Suppressor macrophage treated with lipopolysaccharide for 1 hour (primary cell): ENCODE measurements at places on chromosomes 6 and 20.

GRCh38 chr6:41426438-41426851 lies 91.0 kb downstream of the NCR2 start:
- DNase-seq: no peak

DNA sequence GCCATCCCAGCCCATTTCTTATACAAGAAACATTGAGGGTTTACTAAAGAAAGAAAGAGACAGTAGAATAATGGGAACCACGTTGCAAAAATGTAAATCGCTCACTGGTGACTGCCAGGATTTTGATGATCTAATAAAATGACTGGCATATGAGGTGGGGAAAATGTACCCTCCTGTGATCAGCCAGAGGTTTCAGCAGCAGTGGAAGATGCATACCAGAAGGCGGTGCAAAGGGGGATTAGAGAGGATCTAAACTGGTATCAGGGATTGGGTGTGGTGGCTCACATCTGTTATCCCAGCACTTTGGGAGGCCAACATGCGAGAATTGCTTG lies 60.8 kb upstream of the DDR1 start:
- DNase-seq: peak; percentile 46

GRCh38 chr6:6586671-6587526 lies 1.6 kb upstream of the LY86 start:
- DNase-seq: no peak

- DNase-seq: no peak
Measured at GRCh38 chr6:170222498-170223471, 68.1 kb downstream of the DLL1 start.

GRCh38 chr6:53369051-53369450 lies 20.3 kb upstream of the ELOVL5 start:
- no peak for DNase-seq

GRCh38 chr6:142934599-142934998 lies 10.4 kb downstream of the HIVEP2 start:
- DNase-seq: no peak

GRCh38 chr20:37528446-37529213 lies 954 bp upstream of the BLCAP start:
- DNase-seq: peak; percentile 24

DNA sequence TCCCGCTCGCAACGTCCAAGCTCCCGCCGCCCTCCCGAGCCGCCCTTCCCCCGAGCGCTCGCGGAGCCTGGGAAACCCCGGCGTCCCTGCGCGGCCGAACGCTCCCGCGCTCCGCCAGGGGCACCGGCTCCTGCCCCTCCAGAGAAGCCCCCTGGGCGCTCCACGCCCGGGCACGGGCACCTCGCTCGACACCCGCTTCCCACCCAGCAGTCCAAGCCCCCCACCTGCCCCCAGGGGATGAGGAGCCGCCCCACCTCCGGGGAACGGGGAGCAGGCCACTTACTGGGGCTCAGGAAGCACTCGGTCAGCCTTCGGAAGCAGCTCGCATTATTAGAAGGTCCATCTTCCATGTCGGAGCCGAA lies 1.4 kb downstream of the PDE10A start:
- no peak for DNase-seq

- DNase-seq: peak; percentile 61
Measured at GRCh38 chr6:40803897-40804702, 216.9 kb upstream of the LRFN2 start.

- DNase-seq: no peak
Measured at GRCh38 chr6:4974962-4975361, 28.9 kb downstream of the RPP40 start.

DNA sequence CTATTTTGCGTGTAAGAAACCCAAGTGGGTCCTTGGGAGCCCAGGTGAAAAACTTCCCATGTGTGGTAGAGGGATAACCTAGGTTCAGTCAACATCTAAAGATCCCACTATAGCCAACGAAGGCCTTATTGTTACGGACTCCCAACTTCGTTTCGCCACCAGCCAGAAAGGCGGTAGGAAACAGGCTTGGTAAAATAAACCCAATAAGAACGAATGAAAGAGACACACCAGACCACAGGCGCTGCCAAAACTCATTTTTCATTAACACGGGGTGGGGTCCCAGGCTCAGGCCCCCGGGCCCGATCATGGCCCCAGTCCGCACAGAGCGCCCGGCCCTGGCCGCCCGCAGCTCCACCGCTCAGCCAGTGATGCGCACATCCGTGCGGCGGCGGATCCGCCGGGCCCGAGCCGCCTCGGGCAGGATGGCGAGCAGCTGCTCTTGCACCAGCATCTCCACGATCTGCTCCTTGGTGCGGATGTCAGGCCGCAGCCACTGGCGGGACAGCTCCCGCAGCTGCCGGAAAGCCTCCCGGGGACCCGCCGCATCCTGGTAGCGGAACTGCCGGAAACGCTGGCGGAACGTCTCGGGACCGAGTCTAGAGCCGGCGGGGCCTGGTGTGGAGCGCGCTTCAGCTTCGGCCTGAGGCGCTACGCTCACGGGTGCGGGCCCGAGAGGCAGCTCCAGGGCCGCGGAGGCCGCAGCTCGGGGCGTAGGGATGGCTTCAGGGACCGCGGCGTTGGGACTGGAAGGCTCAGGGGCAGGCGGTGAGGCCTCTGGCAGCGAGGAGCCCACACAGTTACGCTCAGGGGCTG lies 709 bp downstream of the SCAND1 start:
- peak; percentile 34 for DNase-seq

DNA sequence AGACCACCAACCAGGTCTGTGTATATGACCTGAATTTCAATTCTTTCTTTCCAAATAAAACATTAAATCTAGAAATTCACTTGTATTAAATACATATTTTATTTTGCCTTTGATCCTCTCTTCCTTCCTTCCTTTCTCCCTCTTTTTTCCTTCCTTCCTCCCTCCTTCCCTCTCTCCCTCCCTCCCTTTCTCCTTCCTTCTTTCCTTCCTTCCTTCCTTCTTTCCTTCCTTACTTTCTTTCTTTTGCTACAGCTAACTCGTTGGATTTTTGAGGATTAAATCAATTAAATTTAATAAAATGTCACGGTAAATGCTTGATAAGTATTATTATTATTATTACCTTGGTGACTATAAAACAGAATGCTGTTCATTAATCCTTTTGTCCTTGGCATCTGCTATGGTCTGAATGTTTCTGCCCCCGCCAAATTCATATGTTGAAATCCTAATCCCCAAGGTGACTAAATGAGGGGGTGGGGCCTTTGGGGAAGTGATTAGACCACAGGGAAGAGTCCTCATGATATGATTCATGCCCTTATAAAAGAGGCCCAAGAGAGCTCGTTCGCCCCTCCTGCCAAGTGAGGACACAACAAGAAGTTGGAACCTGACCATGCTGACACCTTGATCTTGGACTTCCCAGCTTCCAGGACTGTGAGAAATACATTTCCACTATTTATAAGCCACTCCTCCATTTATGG lies 67.6 kb upstream of the BTBD3 start:
- peak; percentile 2 for DNase-seq

DNA sequence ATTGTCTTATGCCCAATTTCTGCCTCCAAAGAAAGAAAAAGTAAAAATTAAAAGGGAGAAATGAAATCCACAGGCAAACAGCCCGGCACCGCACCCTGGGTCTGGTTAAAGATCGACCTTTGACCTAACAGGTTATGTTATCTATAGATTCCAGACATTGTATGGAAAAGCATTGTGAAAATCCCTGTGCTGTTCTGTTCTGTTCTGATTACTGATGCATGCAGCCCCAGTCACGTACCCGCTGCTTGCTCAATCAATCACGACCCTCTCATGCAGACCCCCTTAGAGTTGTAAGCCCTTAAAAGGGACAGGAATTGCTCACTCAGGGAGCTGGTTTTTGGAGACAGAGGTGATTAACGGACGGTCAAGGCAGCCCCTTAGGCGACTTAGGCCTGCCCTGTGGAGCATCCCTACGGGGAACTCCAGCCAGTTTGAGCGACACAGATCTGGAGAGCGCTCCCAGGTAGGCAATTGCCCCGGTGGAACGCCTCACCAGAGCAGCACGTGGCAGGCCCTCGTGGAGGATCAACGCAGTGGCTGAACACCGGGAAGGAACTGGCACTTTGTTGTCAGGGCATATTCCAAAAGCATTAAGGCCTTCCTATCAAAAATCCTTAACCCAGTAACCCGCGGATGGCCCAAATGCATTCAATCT lies 12.0 kb upstream of the HFE start:
- DNase-seq: no peak

DNA sequence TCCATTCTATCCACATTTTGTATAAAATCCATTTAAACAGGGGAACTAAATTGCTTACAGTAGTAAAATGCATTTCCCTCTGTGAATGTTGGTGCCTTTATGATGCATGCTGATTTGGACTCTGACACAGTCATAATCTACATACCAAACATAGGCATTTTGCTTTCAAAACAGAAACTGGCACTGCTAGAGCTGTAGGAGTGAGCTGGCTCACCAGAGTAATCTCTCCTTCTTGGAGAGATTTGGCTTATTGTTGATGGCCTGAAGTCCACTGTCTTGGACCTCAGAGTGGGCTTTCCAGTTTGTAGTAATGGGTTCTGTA lies 363.2 kb upstream of the FLRT3 start:
- no peak for DNase-seq

- no peak for DNase-seq
Measured at GRCh38 chr6:155004576-155005372, 9.7 kb downstream of the TIAM2 start.

DNA sequence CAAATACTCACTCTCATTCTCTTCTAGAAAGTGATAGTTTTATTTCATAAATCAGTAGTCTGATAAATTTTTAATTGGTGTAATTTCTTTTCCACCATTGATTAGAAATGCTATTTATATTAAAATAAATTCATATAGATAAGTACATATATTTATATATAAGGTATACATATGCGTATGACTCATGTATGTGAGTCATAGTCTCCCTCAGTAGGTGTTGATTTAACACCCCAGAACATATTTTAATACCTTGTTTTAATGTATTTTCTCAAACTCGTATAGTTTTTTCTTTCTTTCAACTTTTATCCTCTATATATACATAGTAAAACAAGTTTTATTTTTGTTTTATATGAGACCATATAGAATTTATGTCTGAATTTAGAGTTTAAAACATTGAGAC lies 130.4 kb downstream of the PLG start:
- DNase-seq: no peak

GRCh38 chr6:105874835-105875626 lies 211.1 kb upstream of the PRDM1 start:
- DNase-seq: no peak

- DNase-seq: peak; percentile 98
Measured at GRCh38 chr6:44237021-44237812, 9.7 kb upstream of the HSP90AB1 start.
